ENCODE measurements at places on chromosomes 2 and 18. TPM values are rescaled to one million over a fixed set of nuclear protein-coding genes. Genes with fewer than 3 reads are reported as not detected.

Gene IL36RN
- not detected for total RNA-seq

Gene TANK
- 178 TPM for total RNA-seq

Gene ABCB11
- 0.18 TPM for total RNA-seq

Gene GALR1
- total RNA-seq: not detected

Gene GALNT3
- 3.2 TPM for total RNA-seq

GRCh38 chr2:131063501-131064283 lies 29.6 kb downstream of the FAM168B start:
- no peak for DNase-seq

DNA sequence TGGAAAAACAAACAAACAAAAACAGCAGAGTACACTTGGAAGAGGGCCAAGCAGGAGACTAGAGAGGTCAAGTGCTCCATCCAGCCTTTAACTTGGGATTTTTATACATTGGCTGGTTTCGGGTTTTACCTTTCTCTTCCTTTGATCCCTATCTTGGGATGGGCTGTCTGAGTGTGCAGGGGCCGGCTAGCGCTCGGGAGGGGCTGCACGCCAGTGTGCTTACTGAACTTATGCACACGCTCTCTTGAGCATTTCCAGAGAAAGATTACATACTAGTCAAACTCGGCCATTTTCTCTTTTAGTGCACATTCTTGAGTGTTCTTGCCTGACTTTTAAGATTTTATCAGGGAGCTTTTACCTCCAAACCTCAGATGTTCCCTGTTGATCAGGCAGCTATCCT lies 707.8 kb downstream of the DSC3 start:
- no peak for DNase-seq

- no peak for DNase-seq
Measured at GRCh38 chr2:188406414-188406813, 114.7 kb downstream of the GULP1 start.

DNA sequence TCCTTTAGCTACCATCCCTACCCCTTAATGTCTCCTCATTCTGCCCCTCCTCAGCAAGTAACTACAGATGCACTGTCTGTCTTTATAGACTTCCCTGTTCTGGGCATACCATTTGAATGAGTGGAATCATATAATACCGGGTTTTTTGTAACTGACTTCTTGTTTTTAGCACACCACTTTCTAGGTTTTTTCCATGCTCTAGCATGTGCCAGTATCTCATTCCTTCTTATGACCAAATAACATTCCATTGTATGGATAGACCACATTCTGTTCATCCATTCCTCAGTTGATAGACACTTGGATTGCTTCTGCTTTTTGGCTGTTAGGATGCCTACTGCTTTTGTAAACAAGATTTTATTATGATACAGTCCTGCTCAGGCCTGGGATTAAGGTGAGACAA lies 154.7 kb downstream of the TSN start:
- DNase-seq: no peak

GRCh38 chr18:49911427-49911826 lies 98.1 kb upstream of the ACAA2 start:
- no peak for DNase-seq

DNA sequence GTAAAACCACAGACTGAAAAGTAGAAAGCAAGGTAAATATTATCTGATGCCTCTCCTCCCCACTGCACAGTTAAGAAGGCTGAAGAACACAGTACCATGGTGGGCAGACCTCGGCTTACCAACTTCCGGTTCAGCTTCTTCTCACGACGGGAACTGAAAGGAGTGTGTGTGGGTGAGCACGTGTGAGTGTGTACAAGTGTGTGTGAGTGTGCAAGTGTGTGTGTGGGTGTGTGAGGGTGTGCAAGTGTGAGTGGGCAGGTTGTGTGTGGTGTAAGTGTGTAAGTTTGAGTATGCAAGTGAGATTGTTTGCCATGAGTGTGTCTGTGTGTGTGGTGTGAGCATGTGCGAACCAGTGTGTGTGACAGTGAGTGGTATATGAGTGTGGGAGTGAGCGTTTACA lies 103.5 kb downstream of the ADD2 start:
- DNase-seq: no peak

DNA sequence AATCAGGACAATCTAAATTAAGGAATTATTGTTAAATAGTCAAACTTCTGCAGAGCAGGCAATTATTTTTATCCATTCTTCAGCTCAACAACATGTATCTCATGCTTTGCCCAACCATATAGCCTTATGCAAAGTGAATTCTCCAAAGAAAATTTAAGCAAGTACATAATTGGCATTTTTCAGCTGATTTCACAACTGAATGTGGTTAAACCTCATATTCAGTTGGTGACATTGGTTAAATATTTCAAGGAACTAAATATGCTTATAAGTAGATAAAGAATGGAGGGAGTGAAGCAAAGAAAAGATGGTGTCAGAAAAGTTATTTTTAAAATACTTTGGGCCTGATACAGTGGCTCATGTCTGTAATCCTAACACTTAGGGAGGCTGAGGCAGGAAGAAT lies 816.2 kb downstream of the NRXN1 start:
- no peak for DNase-seq

GRCh38 chr2:134493797-134494196 lies 225.0 kb downstream of the TMEM163 start:
- DNase-seq: no peak

GRCh38 chr2:170798996-170799395 lies 17.7 kb upstream of the GAD1 start:
- no peak for DNase-seq

All from glomerular endothelial cell (primary cell).